ENCODE measurements at places on chromosomes 4 and X.

- no peak for DNase-seq
Measured at GRCh38 chrX:148664171-148664570, 163.8 kb downstream of the AFF2 start.

DNA sequence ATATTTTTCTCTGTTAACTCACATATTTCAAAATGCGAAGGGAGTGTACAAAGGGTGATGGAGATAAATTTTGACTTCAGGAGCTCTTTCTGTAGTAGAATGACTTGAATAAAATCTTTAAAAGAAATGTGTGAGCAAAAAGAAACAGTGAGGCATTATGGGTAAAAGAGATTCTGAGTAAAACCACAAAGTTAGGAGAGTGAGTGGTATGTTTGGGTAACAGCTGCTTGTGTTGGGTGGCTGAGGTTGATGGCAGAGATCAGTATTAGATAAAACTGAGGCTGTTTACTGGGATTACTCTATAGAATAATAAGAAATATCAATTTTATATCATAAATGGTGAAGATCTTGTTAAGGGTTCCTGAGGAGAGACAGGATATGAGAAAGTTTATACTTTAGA is 434.2 kb upstream of the AMOT start:
- DNase-seq = no peak

GRCh38 chr4:123064390-123064789 is 142.0 kb upstream of the NUDT6 start:
- peak; percentile 10 for DNase-seq

DNA sequence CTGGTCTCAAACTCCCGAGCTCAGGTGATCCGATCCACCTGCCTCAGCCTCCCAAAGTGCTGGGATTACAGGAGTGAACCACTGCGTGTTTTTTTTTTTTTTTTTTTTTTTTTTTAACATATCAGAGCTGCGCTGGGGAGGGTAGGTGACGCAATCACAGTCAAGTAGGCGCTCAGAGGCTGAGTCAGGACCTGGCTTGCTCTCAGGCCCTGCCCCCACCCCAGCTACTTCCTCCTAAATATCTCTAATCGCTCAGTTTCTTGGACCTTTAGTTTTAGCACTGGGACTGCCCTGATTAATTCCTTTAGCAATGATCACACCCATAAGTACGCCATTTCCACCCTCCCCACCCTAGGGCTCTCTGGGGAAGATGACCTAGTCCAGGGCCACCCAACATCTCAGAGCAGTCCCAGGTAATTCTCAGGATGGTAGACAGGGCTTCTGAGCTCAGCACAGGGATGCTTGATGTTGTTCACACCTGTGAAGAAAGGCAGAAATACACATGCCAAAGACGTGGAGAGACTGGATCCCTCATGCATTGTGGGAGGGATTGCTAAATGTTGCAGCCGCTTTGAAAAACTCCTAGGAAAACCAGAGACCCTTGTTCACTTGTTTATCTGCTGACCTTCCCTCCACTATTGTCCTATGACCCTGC is 50.2 kb downstream of the DDX3X start:
- DNase-seq = peak; percentile 87

DNA sequence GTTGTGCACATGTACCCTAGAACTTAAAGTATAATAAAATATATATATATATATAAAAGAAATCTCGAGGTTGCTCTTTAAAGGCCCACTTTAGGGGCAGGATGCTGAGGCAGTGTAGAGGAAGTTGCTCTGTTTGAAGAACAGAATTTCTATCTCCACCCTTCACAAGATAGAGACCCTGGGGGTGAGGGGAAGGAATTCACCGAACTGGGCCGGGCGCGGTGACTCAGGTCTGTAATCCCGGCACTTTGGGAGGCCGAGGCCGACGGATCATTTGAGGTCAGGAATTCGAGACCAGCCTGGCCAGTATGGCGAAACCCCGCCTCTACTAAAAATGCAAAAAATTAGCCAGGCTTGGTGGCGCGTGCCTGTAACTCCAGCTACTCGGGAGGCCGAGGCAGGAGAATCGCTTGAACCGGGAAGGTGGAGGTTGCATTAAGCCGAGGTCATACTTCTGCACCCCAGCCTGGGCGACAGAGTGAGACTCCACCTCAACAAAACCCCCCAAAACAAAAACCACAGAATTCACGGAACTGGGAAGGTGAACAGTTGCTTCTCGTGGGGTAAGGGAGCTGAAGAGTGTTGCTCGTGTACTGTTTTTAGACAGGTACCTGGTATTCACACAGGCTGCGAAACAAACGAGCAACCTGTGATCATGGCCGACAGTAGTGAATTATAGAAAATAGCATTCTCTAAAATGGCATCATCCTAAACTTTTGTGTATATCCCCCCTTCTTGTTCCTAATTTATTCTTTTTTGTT is 6.2 kb downstream of the PLAC8 start:
- DNase-seq = no peak
